HFFc6 (cell line): ENCODE measurements at places on chromosomes 7 and 10.

DNA sequence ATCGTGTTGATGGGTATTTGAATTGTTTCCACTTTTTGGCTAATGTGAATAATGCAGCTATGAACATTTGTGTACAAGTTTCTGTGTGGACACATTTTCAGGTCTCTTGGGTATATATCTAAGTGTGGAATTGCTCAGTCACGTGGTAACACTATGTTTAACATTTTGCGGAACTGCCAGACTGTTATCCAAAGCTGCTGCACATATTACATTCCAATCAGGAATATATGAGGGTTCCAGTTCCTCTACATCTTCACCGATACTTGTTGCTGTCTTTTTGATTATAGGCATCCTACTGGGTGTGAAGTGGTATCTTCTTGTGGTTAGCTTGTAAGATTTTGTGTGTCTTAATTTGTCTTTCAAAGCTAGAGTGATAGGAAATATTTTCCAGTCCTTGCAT, 6.8 kb downstream of the PTPN12 start:
- DNase-seq = no peak

- no peak for DNase-seq
Measured at GRCh38 chr7:100432053-100432452, 2.4 kb downstream of the MEPCE start.

DNA sequence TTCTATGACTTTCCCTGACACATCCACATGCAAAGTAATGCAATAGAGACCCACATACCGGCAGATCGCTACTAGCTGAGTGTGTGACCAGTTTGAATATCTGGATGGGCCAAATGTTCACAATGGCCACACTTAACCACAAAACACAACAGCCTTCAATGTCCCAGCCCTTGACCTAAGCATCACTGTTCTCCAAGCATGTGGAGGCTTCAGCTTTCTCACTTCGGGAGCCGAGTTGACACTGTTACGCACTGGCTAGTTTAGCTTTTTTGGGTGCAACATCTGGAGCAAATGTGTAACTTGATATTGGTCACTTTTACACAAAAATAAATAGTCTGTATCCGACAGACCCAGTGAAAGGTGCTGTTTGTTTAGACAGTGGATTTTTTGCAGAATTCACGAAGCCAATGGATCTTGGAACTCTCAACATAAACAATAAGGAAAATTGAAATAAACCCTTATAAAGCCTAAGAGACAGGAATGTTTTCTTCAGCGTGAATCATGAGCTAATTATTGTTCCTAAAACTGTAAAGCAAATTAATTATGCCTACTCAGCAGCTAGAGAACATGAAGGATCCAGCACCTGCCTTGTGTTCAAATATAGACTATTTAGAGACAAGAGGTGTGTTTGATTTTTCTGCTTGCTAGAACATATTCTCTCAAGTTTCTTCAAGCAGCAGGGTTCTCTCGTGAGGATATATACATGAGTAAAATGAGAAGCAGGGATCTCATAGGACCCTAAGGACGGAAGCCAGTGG, 117.6 kb upstream of the JCAD start:
- DNase-seq = no peak

- DNase-seq = no peak
Measured at GRCh38 chr7:18109762-18110161, 82.1 kb upstream of the PRPS1L1 start.

GRCh38 chr10:124612611-124613498, 131.3 kb downstream of the FAM53B start:
- DNase-seq = no peak

DNA sequence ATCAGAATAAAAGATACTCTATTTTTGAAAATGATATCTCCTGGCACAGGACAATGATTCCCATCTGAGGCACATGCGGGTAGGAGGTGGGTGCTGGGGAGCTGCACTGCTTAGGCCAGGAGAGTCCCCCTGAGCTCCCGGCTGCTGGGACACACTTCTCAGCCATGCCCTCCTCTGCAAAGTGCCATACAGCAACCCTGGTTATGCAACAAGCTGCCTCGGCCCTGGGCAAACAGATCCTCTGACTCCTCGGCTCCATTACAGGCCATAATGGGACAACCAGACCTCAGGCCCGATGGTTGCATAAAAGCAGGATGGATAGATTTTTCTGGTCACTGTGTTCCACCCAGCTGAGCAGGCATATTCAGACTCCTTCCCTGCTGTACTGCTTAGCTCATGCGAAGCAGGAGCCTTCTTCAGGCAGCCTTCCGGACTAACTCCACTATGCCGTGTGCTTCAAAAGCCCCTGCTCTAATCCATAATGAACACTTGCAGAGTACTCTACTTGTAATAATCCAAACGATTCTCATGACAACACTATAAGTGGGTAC, 6.5 kb upstream of the LEP start:
- no peak for DNase-seq
